ENCODE measurements at places on chromosomes 2 and 18. TPM values are rescaled to one million over a fixed set of nuclear protein-coding genes. Genes with fewer than 3 reads are reported as not detected.

- no peak for DNase-seq
Measured at GRCh38 chr18:2894131-2894840, 47.5 kb downstream of the EMILIN2 start.

- no peak for DNase-seq
Measured at GRCh38 chr18:4203568-4204437, 251.3 kb downstream of the DLGAP1 start.

- DNase-seq, result no peak
Measured at GRCh38 chr18:79916128-79916494, 35.3 kb downstream of the SLC66A2 start.

DNA sequence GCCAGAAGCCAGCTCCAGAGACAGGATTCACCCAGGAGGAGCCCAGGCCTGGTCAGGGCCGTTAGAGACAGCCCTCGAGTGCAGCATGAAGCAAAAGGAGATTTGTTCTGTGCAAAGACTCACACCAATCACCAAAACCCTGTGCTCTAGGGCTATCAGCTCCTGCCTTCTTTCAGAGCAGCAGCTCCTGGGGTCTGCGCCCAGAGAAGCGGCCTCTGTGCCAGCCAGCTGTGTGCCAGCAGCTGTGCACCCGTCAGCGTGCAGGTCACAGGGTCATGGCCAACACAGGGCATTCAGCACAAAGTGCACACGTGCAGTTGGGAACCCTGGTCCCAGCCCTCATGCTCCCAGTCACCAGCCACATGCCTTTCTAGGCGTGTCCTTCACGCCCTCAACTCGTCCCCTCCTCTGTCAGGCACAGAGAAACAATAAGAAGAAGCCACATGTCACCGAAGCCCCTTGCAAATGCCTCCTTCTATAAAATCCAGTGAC lies 49.3 kb downstream of the ZNF516 start:
- no peak for DNase-seq

GRCh38 chr2:239346676-239347075 lies 54.1 kb downstream of the HDAC4 start:
- no peak for DNase-seq

DNA sequence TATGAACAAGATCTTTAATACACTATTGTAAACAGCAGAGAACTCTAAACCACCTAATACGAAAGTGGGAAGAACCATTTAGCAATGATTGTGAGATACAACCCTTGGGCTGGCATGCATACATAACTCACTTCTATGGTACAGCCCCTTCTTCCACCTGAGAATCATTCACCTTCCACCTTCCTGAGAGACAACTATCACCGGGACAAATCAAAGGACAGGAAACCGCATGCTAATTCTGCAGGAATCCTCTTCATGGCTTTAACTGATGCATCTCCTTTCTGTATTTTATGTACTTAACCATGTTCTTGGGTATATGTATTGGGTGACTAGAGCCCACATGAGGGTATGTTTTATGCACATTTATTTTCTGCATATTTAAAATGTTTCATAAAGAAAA lies 123.2 kb downstream of the TRABD2A start:
- no peak for DNase-seq

DNA sequence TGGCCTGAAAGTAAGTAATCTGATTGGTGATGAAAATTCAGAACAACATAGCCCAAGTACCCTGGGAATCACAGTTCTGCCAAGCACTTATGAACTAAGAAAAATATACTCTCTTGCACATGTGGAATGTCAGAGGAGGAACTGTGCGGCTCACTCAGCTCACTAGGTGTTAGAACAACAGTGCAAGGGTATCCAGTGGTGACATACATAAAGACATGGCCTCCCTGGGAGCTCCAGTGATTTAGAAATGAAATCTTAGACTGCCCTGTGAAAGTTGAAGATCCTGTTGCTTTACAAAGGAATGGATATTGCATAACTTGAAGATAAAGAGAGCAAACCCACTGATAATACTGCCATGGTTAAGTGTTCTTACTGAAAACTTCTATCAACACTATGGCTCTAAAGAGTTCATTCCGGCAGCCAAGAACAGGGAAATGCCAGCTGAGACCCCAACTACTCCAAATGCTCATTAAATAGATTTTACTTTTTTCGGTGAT lies 246.2 kb downstream of the ARHGAP15 start:
- no peak for DNase-seq

DNA sequence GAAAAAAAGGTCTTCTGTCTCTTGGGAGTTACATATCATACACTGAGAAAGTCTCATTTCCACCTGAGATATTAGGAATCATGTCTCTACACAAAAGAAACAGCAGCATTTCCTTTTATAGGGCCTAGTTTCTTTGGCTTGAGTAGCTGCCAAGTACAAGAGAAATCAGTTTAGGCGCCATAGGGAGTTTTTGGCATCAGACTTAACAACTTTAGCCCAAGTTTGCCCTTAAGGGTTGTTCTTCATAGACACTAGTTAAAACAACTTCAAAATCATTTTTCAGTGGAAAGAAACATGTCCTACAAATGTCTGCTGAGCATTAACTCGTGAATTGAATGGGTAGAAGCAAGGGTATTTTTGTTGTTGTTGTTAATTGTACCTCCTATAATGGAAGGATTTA lies 587.0 kb upstream of the DSEL start:
- DNase-seq, result no peak

RPS27A gene
- total RNA-seq, result 949 TPM

CRYGC gene
- not detected for total RNA-seq

PTMA gene
- total RNA-seq, result 2,194 TPM

MFSD6 gene
- 45.8 TPM for total RNA-seq

TIMM21 gene
- 54.1 TPM for total RNA-seq

AMER3 gene
- total RNA-seq, result not detected

PAIP2B gene
- total RNA-seq, result 0.44 TPM

All from activated T-helper 1 cell treated with anti-CD3 and anti-CD28 coated beads, Interleukin-12 subunit alpha, Interleukin-12 subunit beta, Interleukin-2, Interleukin-4 antibody, amounts not matched to agents 30 ng/mL and 10 ng/mL and 1 ng/mL, durations not matched to agents 14 hours and 24 hours and 36 hours (primary cell).